SK-N-SH (cell line): ENCODE measurements at places on chromosomes 1 and 21. TPM values are rescaled to one million over a fixed set of nuclear protein-coding genes. Genes with fewer than 3 reads are reported as not detected.

The TXNDC12 gene
- polyA plus RNA-seq, result 37.2 and 42.2 TPM in 2 replicates

The SELL gene
- 0.52 and 0.58 TPM in 2 replicates for polyA plus RNA-seq

The IL22RA1 gene
- polyA plus RNA-seq, result 0.03 and 0.05 TPM in 2 replicates

The CCDC17 gene
- 0.31 and 0.41 TPM in 2 replicates for polyA plus RNA-seq

The OR6N1 gene
- not detected in 2 replicates for polyA plus RNA-seq

The PTPN7 gene
- not detected in 2 replicates for polyA plus RNA-seq

The DENND2C gene
- polyA plus RNA-seq, result 0.02 and 0.03 TPM in 2 replicates

The GPR37L1 gene
- polyA plus RNA-seq, result not detected in 2 replicates

The CFHR2 gene
- not detected in 2 replicates for polyA plus RNA-seq

The RGS4 gene
- 124 and 193 TPM in 2 replicates for polyA plus RNA-seq

The CELA2A gene
- polyA plus RNA-seq, result not detected in 2 replicates

The HLX gene
- 8.6 and 21.4 TPM in 2 replicates for polyA plus RNA-seq

The MFAP2 gene
- polyA plus RNA-seq, result 132 and 189 TPM in 2 replicates

The KAZN gene
- polyA plus RNA-seq, result 6.8 and 7.7 TPM in 2 replicates

The BTBD19 gene
- polyA plus RNA-seq, result 36.9 and 37.9 TPM in 2 replicates

The SLFNL1 gene
- 0.16 and 0.26 TPM in 2 replicates for polyA plus RNA-seq

The ZMYM4 gene
- polyA plus RNA-seq, result 12.2 and 16.1 TPM in 2 replicates
